ENCODE measurements at places on chromosomes 6 and 20. TPM values are rescaled to one million over a fixed set of nuclear protein-coding genes. Genes with fewer than 3 reads are reported as not detected.

NHLRC1 gene
- polyA plus RNA-seq: 3.6 TPM

HRH3 gene
- 0.06 TPM for polyA plus RNA-seq

RPL10A gene
- polyA plus RNA-seq: 724 TPM

CTAGE9 gene
- not detected for polyA plus RNA-seq

PSORS1C2 gene
- not detected for polyA plus RNA-seq

POM121L2 gene
- not detected for polyA plus RNA-seq

PRR18 gene
- 0.45 TPM for polyA plus RNA-seq

CDSN gene
- polyA plus RNA-seq: not detected

FOXO3 gene
- 8.7 TPM for polyA plus RNA-seq

HMGA1 gene
- polyA plus RNA-seq: 210 TPM

TMEM244 gene
- not detected for polyA plus RNA-seq

ERVFRD-1 gene
- not detected for polyA plus RNA-seq

GPR6 gene
- polyA plus RNA-seq: not detected

DYNLT2 gene
- 0.89 TPM for polyA plus RNA-seq

SRMS gene
- polyA plus RNA-seq: not detected

ZSCAN31 gene
- polyA plus RNA-seq: 5.1 TPM

LAMA5 gene
- 39.8 TPM for polyA plus RNA-seq

SNAP25 gene
- polyA plus RNA-seq: 2.0 TPM

FAM209A gene
- 0.22 TPM for polyA plus RNA-seq

SLC35D3 gene
- not detected for polyA plus RNA-seq

SLC12A5 gene
- polyA plus RNA-seq: not detected

GRIK2 gene
- polyA plus RNA-seq: not detected

COL11A2 gene
- polyA plus RNA-seq: 0.67 TPM

FAM110A gene
- 14.1 TPM for polyA plus RNA-seq

MLIP gene
- 5.1 TPM for polyA plus RNA-seq
